ENCODE measurements at places on chromosomes 7 and 10. TPM values are rescaled to one million over a fixed set of nuclear protein-coding genes. Genes with fewer than 3 reads are reported as not detected.

- no peak overlapping the region for H3K27ac ChIP-seq
- H3K4me1 ChIP-seq, result no peaks in the 10 kb centered on the region
- H3K4me3 ChIP-seq, result no peak overlapping the region
- H3K36me3 ChIP-seq, result no peaks in the 10 kb centered on the region
- no peaks in the 10 kb centered on the region for H3K27me3 ChIP-seq
These were observed 94.1 kb upstream of the PCBD1 start for GRCh38 chr10:70982443-70982842.

DNA sequence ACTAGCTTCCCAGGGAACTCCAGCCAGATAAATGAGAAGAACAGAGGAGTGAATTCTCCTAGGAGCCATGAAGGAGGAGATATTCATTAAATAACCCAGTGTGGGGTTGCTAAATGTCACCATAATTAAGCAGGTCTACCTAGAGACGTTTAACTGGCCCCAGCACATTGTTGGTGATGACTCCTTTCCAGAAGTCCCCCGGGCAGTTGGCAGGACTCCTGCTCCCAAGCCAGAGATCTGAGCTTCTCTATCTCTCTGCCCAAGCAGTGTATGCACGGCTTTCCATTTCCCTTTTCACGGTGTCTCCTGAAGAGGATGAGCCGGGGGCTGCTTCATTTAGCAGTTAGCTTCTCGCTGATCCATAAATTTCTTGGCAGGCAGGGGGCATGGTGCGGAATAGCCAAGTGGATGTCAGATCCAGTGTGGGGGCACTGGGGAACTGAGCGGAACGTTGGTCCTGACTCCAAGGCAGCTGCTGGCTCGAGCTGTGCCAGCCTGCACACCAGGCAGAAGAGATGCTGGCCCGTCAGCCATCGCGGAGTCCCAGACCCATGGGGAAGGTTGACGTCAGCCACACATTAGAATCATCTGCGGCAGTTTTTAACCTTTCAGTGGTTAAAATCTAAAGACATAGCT lies 142.0 kb upstream of the NPY start:
- H3K4me1 ChIP-seq, result no peaks in the 10 kb centered on the region
- no peak for DNase-seq
- H3K4me3 ChIP-seq, result no peak overlapping the region
- H3K27ac ChIP-seq, result no peak overlapping the region
- H3K36me3 ChIP-seq, result no peaks in the 10 kb centered on the region

DNA sequence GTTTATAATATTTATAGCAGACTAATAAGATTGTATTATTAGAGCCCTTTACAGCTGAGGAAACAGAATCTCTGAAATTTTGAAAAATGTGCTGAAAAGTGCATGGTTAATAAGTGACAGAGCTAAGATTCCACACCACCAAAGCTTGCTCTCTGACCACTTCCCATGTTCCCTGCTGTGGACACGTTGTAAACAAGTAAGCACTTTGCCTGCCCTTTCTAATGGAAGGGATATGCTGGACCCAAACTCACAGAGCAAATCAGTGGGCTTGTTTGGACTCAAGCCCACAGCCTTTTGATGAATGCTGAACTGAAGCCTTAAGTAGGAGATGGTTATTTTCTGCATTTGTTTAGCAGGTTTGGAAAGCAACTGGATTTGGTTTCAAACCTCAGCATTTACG lies 214.0 kb upstream of the TMEM72 start:
- H3K4me1 ChIP-seq, result peaks cover 20% of the 10 kb centered on the region
- DNase-seq, result no peak
- peak overlapping the region; percentile 74 for H3K27ac ChIP-seq
- no peaks in the 10 kb centered on the region for H3K36me3 ChIP-seq
- no peak overlapping the region for H3K4me3 ChIP-seq
- H3K27me3 ChIP-seq, result no peaks in the 10 kb centered on the region

DNA sequence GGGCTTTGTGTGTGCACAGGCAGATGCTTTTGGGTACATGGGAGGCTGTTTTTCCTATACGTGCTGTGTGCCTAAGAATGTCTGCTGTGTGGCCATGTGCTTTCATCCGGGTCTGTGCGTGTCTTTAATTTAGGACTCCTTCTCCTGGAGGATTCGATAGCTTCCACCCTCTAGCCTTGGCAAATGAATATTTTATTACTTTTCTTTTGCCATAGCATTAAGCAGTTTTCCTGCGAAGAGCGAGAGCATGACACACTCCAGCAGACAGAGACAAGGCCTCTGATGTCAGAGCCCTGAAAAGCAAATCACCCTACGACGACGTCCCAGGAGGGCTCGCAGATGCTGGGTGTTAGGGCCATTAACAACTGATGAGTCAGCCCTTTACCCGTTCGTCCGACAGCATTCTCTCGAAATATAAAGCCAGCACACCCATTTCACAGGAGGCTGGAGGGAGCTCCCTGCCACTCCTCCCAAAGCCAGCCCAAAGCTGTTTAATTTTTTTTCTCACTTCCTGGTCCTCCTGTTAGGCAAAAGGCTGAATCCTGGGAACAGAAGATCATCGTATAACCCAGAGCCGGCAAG lies 311.3 kb upstream of the ZMIZ1 start:
- peak overlapping the region; percentile 62 for H3K27ac ChIP-seq
- H3K27me3 ChIP-seq, result no peaks in the 10 kb centered on the region
- H3K36me3 ChIP-seq, result no peaks in the 10 kb centered on the region
- H3K4me3 ChIP-seq, result no peak overlapping the region

- H3K4me1 ChIP-seq, result no peaks in the 10 kb centered on the region
- DNase-seq, result no peak
- H3K27me3 ChIP-seq, result no peaks in the 10 kb centered on the region
- no peak overlapping the region for H3K27ac ChIP-seq
- no peak overlapping the region for H3K4me3 ChIP-seq
- H3K36me3 ChIP-seq, result no peaks in the 10 kb centered on the region
These were observed 453.7 kb upstream of the LRRTM3 start for GRCh38 chr10:66472156-66472555.

GRCh38 chr7:111138193-111138569 lies 47.3 kb downstream of the LRRN3 start:
- H3K4me1 ChIP-seq, result peaks cover 31% of the 10 kb centered on the region
- DNase-seq, result peak; percentile 93
- H3K4me3 ChIP-seq, result no peak overlapping the region
- no peaks in the 10 kb centered on the region for H3K36me3 ChIP-seq
- H3K27me3 ChIP-seq, result no peaks in the 10 kb centered on the region

- H3K27ac ChIP-seq, result no peak overlapping the region
- no peak overlapping the region for H3K4me3 ChIP-seq
- DNase-seq, result no peak
These were observed 669.3 kb downstream of the AUTS2 start for GRCh38 chr7:70267381-70268120.

- no peak overlapping the region for H3K27ac ChIP-seq
- H3K27me3 ChIP-seq, result no peaks in the 10 kb centered on the region
- H3K4me1 ChIP-seq, result 0 out of 2 replicates have a peak, but pooled peaks cover 5% of the 10 kb centered on the region
- DNase-seq, result peak; percentile 14
- no peaks in the 10 kb centered on the region for H3K36me3 ChIP-seq
These were observed 13.8 kb downstream of the MRPL32 start for GRCh38 chr7:42945821-42946626.

IDI2 gene
- not detected for total RNA-seq

LFNG gene
- 0.97 TPM for total RNA-seq

GBX1 gene
- not detected for total RNA-seq

RAMP3 gene
- not detected for total RNA-seq

HYAL4 gene
- not detected for total RNA-seq

PON1 gene
- not detected for total RNA-seq

NPY gene
- total RNA-seq, result not detected

CLCN1 gene
- not detected for total RNA-seq

Data from SJSA1 (cell line).